ENCODE measurements at places on chromosomes 12 and 14.

DNA sequence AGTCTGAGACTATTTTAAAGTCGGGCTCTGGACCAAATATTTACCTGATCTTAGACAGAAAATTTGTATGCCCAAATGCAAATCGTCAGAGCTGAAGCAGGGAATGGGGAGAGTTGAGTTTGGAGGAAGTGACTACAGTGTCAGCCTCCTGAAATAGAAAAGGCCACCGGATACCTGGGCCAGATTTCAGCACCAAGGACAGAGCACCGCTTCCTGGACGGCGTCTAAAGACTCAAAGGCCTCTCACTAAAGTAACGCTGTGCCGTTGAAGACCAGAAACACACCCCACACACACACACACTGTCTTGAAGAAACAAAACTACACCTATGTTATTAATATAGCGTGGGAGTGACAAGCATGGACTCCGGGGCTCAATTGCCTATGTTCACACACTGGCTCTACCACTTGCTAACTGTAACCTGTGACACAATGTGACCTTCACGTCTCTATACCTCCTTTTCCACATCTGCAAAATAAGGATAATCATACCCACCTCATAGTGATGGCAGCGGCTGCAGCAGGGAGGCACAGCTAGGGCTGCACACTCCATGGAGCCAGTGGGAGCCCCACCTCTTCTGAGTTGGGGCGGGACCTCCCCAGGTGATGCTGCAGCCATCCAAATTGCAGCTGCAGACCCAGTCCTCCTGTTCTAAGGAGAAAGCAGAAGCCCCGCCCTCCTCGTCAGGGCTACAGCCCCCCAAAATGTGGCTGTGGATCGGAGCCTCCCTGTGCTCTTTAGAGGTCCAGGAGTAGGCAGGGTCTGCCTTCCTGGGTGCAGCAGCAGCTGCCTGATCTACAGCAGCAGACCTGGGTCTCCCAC is 35.6 kb downstream of the KRT76 start:
- no peak for DNase-seq

GRCh38 chr12:63045020-63045860 is 105.8 kb downstream of the AVPR1A start:
- no peak for DNase-seq

- DNase-seq, result no peak
These were observed 239.7 kb downstream of the BCAT1 start for GRCh38 chr12:24709216-24709615.

- DNase-seq, result no peak
These were observed 219.8 kb upstream of the RGS6 start for GRCh38 chr14:71712478-71712877.

- no peak for DNase-seq
These were observed 37.8 kb upstream of the C12orf75 start for GRCh38 chr12:105292705-105293104.

DNA sequence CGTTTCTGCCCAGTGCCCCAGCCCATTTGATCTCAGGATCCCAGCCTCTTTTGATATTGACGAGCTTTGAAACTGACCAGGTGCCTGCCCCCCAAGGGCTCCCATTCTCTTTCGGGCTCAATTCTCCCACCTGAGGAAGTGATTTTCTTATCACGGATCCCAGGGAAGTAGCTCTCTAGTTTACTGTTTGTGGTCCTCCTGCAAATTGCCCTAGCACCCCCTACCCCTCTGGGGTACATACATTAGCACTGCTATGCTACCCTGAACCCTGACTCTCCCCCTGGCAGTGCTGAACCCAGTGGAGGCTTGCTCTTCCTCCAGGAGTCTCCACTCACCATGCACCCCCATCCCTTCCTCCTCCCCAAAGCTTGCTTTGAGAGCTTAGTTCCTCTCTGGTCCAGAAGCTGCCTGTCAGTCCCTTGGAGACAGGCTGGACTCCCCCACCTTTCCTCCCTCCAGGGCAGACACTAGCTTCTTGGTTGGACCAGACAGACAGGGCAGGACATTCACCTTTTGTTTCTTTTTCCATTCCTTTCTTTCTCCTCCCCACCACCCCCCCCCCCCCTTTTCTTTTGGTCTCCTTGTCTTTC is 4.4 kb upstream of the TBX3 start:
- DNase-seq, result no peak

DNA sequence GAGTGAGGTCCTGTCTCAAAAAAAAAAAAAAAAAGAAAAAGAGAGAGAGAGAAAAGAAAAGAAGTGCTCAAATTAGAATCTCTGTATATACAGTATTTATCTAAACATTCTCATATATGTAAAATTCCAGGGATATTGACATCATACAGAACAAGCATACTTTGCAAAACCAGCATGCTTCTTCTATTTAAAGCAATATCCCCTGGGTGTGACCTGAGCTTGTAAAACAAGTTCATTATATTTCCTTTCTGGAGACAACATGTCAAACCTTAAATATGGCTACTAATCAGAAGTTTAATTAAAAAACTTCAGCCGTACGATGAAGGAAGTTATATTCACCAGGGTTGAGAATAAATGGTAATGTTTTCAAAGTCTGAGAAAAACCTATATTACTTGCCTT is 175.8 kb upstream of the HMGA2 start:
- no peak for DNase-seq

DNA sequence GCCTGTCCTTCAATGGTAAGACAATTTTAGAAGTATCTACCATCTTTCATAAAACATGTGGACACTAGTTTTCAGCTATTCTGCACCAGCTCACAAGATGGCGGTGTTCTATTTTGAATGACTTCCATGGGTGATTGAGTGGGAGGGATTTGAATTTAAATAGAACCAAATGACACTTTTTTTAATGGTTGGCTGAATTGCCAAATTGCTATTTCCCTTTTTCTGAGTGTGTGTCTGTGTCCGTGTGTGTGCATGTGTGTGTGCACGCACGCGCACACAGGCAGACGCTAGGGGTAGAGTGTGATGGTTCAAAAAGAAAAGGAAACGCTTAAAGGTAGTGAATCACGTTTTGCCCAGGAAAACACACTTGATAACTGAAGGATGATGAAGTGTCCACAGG is 362.6 kb downstream of the DAD1 start:
- no peak for DNase-seq

DNA sequence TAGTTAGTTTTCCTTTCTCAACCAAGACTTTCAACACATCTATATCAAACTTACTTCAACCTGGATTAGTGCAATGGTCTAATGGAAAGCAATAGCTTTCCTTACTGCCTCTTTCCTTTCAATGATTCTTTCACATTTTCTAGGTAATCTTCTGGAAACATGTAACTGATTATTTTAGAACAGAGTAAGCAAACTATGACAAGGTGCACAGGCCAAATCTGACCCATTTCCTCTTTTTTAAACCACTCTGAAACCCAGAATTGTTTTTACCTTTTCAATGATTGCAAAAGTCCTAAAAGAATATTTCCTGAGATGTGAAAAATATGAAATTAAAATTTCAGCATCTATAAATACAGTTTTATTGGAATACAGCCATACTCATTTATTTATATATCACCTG is 81.6 kb upstream of the TMTC2 start:
- DNase-seq, result no peak

- no peak for DNase-seq
These were observed 92.8 kb downstream of the DNAH10 start for GRCh38 chr12:123854918-123855317.

GRCh38 chr12:27331291-27331926 is 1.2 kb upstream of the BMAL2 start:
- no peak for DNase-seq

DNA sequence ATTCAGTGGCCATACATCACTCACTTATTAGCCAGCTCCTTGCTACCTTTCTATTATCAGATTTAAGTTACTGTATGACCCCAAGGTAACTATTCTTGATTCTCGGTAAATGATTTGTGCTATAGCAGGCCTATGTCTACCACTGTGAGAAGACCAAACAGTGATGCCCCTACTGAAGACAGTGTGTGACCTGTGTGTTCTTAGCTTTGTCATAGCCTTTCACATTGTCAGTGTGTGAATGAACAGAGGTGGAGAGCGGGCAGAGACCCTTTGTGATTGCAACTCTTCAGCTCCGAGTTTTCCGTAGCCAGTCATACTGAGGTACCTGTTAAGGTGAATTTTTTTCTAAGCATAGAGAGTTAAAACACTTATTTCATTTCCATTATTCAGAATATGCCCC is 294.0 kb downstream of the LRFN5 start:
- DNase-seq, result no peak

GRCh38 chr12:113445544-113446171 is 23.5 kb downstream of the SDSL start:
- DNase-seq, result no peak

DNA sequence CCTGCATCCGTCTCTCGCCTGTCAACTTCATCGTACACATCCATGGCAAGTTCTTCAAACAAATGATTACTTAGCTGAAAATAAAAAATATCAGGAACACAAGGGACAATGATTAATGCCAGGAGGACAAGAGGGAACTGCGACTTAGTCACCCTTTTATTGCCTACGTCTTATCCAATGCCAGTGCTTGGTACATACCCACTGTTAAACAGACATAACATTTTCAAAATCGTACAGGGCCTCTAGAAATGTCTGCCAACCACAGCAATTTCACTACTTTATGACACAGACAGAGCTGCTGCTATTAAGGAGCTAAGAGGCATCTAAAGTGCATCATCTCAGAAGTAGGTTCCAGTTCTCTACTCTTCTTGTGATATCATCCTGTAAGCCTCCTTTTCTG is 34.6 kb downstream of the GIT2 start:
- no peak for DNase-seq

DNA sequence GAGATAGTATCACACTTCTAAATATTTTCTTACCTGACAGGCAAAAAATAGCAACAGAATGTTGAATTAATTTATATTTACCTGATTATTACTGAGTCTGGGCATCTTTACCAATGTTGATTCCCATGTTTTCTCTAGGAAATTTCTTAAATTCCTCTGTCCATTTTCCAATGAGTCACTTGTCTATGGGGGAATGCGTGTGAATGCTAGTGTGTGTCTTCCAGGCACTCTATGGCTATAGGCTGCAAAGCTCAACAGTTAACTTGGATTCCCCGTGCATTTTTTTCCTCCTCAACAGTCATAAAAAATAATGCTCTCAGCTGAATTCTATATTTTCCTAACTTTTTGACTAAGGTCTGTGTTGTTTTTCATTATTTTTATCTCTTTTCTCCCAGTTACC is 1385.8 kb upstream of the FLRT2 start:
- DNase-seq, result no peak

DNA sequence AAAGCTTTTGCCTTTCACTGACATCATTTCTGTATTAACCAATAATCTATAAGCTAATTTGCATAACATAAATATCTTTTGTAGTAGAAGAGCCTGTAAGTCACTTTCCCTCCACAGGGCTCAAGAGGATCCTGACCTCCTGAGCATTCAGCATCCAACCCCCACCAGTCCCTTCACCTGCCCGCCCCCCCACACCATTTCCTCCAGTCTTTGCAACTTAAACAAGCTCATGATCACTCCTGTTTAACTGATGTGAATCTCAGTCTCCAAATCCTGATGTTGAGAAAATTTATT is 12.0 kb upstream of the CRY1 start:
- no peak for DNase-seq

GRCh38 chr12:48924617-48925303 is 532 bp downstream of the FKBP11 start:
- DNase-seq, result peak; percentile 40

Measured in DMS79 (cell line).